Effector memory CD4-positive, alpha-beta T cell (primary cell): ENCODE measurements at places on chromosomes 12 and 14.
A peak's percentile ranks its signal among the peaks of the same experiment; 100 is the strongest.

DNA sequence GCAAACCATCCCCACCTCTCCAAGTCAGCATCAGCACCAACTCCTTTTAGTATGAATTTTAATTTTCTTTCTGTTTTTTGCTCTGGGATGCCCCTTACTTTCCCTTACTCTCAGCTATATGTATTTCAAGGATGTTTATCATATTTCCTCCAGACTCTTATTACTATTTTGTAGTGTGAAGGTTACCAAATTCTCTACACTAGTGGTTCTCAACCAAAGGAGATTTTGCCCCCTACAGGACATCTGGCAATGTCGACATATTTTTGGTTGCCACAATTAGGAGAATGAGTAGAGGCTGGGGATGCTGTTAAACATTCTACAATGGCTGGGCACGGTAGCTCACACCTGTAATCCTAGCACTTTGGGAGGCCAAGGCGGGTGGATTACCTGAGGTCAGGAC is 29.1 kb upstream of the SOS2 start:
- no peaks in the 10 kb centered on the region for H3K36me3 ChIP-seq
- H3K4me3 ChIP-seq, result no peak overlapping the region
- DNase-seq, result no peak
- H3K4me1 ChIP-seq, result no peaks in the 10 kb centered on the region
- H3K27ac ChIP-seq, result no peak overlapping the region

GRCh38 chr12:121990692-121991603 is 30.7 kb upstream of the BCL7A start:
- H3K27ac ChIP-seq, result no peak overlapping the region
- no peaks in the 10 kb centered on the region for H3K4me1 ChIP-seq
- DNase-seq, result no peak
- H3K27me3 ChIP-seq, result no peaks in the 10 kb centered on the region
- no peak overlapping the region for H3K4me3 ChIP-seq

GRCh38 chr12:89416049-89416792 is 63.9 kb upstream of the DUSP6 start:
- no peak overlapping the region for H3K4me3 ChIP-seq
- H3K36me3 ChIP-seq, result no peaks in the 10 kb centered on the region
- no peaks in the 10 kb centered on the region for H3K27me3 ChIP-seq
- DNase-seq, result no peak

DNA sequence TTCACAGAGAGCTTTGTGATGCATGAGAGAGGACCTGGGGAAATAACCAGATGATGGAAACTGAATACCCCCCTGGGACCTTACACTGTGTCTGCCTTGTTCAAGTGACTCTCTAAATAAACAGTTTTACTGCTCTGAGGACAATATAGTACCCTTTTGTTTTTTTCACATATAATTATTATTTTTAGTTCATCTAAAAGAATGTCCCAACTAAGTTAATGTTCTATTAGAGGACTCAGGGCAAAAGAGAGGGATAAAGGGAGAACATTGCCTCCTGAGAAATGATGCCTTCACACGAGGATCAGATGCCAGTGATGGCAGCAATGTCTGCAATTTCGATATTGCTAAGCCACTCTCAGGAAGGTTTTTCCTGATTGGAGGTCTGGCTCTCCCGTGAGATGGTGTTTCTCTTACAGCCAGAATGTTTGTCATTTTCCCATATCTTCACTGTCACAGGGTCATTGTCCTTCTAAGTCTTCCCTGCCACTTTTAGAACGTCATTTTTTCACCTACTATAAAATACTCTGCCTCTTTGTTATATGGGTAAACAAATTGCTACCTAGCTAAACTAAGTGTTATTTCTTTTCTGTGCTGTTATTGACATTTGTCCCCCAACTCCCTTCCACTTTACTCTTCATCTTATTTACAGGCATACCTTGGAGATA is 201.6 kb downstream of the RAD51B start:
- H3K27me3 ChIP-seq, result no peaks in the 10 kb centered on the region
- H3K4me3 ChIP-seq, result no peak overlapping the region
- no peaks in the 10 kb centered on the region for H3K36me3 ChIP-seq
- H3K27ac ChIP-seq, result no peak overlapping the region
- H3K4me1 ChIP-seq, result no peaks in the 10 kb centered on the region
- DNase-seq, result no peak

DNA sequence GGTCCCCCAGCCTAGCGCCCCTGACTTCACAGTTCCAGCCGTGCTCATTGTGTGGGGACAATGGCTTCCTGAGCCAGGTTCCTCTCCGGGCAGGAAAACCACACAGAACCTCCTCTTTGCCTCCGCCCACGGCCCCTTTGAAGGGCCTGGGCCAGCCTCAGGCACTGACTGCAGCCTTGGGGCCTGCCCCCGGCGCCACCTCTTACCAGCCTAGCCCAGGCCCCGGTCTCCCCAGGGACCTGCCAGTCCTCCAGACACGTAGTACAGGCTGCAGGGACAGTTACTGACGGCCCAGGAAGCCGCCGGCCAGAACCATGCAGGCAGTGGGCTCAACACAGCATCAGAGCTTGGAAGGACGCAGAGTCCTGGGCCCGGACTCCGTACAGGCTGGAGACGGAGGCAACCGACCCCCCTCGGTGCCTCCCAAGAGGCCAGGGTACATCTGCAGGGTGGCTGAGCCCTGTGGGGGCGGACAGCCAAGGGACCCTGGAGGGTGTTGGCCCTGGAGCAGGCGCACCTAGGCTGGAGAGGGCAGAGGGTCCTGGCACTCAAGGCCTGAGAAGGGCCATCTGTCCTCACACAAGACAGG is 20.9 kb upstream of the NUDT14 start:
- peaks cover 5% of the 10 kb centered on the region for H3K27me3 ChIP-seq
- H3K4me1 ChIP-seq, result peaks cover 22% of the 10 kb centered on the region
- no peak for DNase-seq
- no peak overlapping the region for H3K27ac ChIP-seq
- no peaks in the 10 kb centered on the region for H3K36me3 ChIP-seq

- DNase-seq, result no peak
- no peaks in the 10 kb centered on the region for H3K27me3 ChIP-seq
- H3K4me1 ChIP-seq, result peaks cover 17% of the 10 kb centered on the region
- no peak overlapping the region for H3K27ac ChIP-seq
- H3K4me3 ChIP-seq, result no peak overlapping the region
Observed at GRCh38 chr12:123531091-123531490, 2.4 kb downstream of the RILPL1 start.

GRCh38 chr14:102544747-102545460 is 35.3 kb upstream of the ANKRD9 start:
- peaks cover 3% of the 10 kb centered on the region for H3K4me1 ChIP-seq
- no peak for DNase-seq
- H3K27ac ChIP-seq, result no peak overlapping the region
- H3K36me3 ChIP-seq, result no peaks in the 10 kb centered on the region
- H3K4me3 ChIP-seq, result peak overlapping the region; percentile 39

GRCh38 chr14:50821510-50822464 is 9.2 kb downstream of the NIN start:
- peak overlapping the region; percentile 46 for H3K27ac ChIP-seq
- H3K36me3 ChIP-seq, result no peaks in the 10 kb centered on the region
- DNase-seq, result peak; percentile 41
- H3K4me3 ChIP-seq, result no peak overlapping the region
- H3K27me3 ChIP-seq, result no peaks in the 10 kb centered on the region
- H3K4me1 ChIP-seq, result peaks cover 26% of the 10 kb centered on the region

- no peaks in the 10 kb centered on the region for H3K27me3 ChIP-seq
- H3K4me3 ChIP-seq, result no peak overlapping the region
- no peaks in the 10 kb centered on the region for H3K4me1 ChIP-seq
- H3K27ac ChIP-seq, result no peak overlapping the region
Observed at GRCh38 chr14:96629082-96629481, 126.9 kb downstream of the PAPOLA start.

GRCh38 chr14:35480119-35480769 is 53.7 kb upstream of the INSM2 start:
- no peaks in the 10 kb centered on the region for H3K36me3 ChIP-seq
- H3K4me3 ChIP-seq, result no peak overlapping the region

- no peak overlapping the region for H3K27ac ChIP-seq
- H3K4me3 ChIP-seq, result no peak overlapping the region
- H3K36me3 ChIP-seq, result no peaks in the 10 kb centered on the region
- H3K4me1 ChIP-seq, result no peaks in the 10 kb centered on the region
- H3K27me3 ChIP-seq, result no peaks in the 10 kb centered on the region
Observed at GRCh38 chr12:82801951-82802610, 115.4 kb downstream of the TMTC2 start.

DNA sequence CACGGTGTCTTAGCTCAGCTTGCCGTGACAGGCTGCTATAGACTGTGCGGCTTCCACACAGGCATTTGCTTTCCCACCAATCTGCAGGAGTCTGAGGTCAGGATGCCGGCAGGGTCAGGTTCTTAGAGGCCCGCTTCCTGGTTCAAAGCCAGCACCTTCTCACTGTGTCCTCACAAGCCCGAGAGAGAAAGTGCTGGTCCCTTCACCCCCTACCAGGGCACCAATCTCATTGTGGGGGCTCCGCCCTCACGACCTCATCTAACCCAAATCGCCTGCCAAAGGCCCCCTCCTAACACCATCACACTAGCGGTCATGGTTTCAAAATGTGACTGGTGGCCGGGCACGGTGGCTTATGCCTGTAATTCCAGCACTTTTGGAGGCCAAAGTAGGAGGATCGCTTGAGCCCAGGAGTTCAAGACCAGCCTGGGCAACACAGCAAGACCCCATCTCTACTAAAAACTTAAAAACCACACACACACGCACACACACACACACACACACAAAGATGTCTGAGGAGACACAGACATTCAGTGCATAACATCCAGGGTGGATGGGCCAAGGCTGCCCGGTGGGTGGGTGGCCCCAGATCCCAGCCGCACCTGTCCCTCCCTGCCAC is 26.8 kb downstream of the MMP17 start:
- H3K36me3 ChIP-seq, result no peaks in the 10 kb centered on the region
- H3K4me3 ChIP-seq, result no peak overlapping the region
- no peak overlapping the region for H3K27ac ChIP-seq
- DNase-seq, result no peak
- H3K27me3 ChIP-seq, result no peaks in the 10 kb centered on the region
- H3K4me1 ChIP-seq, result no peaks in the 10 kb centered on the region

GRCh38 chr12:87439990-87440827 is 589.0 kb downstream of the C12orf50 start:
- H3K27ac ChIP-seq, result no peak overlapping the region
- no peaks in the 10 kb centered on the region for H3K4me1 ChIP-seq
- H3K27me3 ChIP-seq, result no peaks in the 10 kb centered on the region
- DNase-seq, result no peak
- no peaks in the 10 kb centered on the region for H3K36me3 ChIP-seq

- no peak for DNase-seq
- H3K36me3 ChIP-seq, result peaks cover 36% of the 10 kb centered on the region
- H3K27ac ChIP-seq, result peak overlapping the region; percentile 83
Observed at GRCh38 chr14:22523283-22523682, 65.7 kb downstream of the DAD1 start.

- no peaks in the 10 kb centered on the region for H3K27me3 ChIP-seq
- no peak for DNase-seq
- H3K4me3 ChIP-seq, result no peak overlapping the region
Observed at GRCh38 chr12:102757154-102757881, 159.7 kb downstream of the PAH start.

DNA sequence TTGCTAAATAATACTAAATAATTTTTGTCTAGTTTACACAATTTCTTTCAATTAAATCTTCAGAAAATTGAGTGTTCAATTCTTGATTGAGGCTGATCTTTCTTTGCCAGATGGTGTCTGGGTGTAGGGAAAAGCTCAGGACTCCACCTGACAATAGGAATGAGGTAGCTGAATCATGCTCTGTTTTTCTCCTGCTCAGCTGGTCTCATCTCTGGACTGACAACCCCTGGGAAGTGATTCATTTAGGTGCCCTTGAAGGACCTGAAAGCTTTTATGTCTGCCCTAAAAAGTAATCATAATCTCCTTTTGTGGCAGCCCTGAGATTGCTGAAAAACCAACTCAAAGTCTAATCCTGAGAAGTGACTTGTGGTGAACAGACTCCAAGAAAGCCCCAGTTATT is 255.4 kb downstream of the ETNK1 start:
- H3K36me3 ChIP-seq, result no peaks in the 10 kb centered on the region
- no peak overlapping the region for H3K27ac ChIP-seq
- H3K4me3 ChIP-seq, result no peak overlapping the region
- H3K27me3 ChIP-seq, result no peaks in the 10 kb centered on the region
- H3K4me1 ChIP-seq, result no peaks in the 10 kb centered on the region
- DNase-seq, result no peak

GRCh38 chr12:59843260-59843843 is 247.5 kb downstream of the SLC16A7 start:
- H3K27me3 ChIP-seq, result no peaks in the 10 kb centered on the region
- H3K4me1 ChIP-seq, result no peaks in the 10 kb centered on the region
- H3K4me3 ChIP-seq, result no peak overlapping the region
- no peak for DNase-seq
- no peak overlapping the region for H3K27ac ChIP-seq

- H3K36me3 ChIP-seq, result no peaks in the 10 kb centered on the region
- no peak for DNase-seq
- peak overlapping the region; percentile 64 for H3K4me3 ChIP-seq
- H3K27ac ChIP-seq, result no peak overlapping the region
- peaks cover 11% of the 10 kb centered on the region for H3K4me1 ChIP-seq
- H3K27me3 ChIP-seq, result no peaks in the 10 kb centered on the region
Observed at GRCh38 chr12:116532986-116533342, 26.2 kb upstream of the MAP1LC3B2 start.

DNA sequence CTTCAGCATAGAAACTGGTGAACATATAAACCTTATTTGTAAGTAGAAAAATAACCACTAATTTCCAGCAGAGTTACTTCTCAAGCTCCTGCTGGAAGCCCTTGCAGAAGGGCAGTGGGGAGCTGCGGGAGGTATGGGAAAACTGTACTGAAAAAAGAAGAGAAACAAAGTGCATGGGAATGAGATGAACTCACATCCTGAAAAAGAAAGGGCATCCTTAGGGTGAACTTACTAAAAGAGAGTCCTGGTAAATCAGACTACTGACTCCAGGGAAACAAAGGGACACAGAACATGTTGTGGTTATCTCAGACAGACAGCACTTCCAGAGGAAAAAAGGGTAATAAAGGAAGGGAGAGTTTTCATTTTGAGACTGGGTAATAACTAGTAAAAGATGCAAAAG is 515.1 kb downstream of the RPL10L start:
- no peaks in the 10 kb centered on the region for H3K36me3 ChIP-seq
- no peaks in the 10 kb centered on the region for H3K4me1 ChIP-seq
- H3K27ac ChIP-seq, result no peak overlapping the region
- H3K4me3 ChIP-seq, result no peak overlapping the region

DNA sequence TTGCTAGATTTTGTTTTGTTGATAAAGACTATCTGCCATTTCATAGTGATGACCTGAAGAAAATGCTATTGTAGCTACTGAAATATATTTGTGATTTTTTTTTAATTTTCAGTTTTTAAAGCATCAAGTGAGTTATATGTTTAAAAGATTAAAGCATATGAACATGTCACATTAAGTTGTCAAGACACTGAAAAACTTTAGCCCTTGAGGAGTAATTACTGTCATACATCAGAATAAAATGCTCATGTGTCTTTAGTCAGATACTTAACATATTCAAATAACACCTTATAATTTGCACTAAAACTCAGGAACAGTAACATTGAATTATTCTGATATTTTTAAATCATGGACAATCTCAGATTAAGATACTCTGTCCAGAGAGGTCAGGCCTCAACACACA is 108.1 kb upstream of the ATXN7L3B start:
- no peak overlapping the region for H3K4me3 ChIP-seq
- H3K27ac ChIP-seq, result no peak overlapping the region
- H3K4me1 ChIP-seq, result no peaks in the 10 kb centered on the region
- no peak for DNase-seq
- no peaks in the 10 kb centered on the region for H3K36me3 ChIP-seq
- H3K27me3 ChIP-seq, result no peaks in the 10 kb centered on the region

GRCh38 chr12:49795654-49796105 is 32.5 kb downstream of the NCKAP5L start:
- no peak for DNase-seq
- no peaks in the 10 kb centered on the region for H3K27me3 ChIP-seq
- no peaks in the 10 kb centered on the region for H3K36me3 ChIP-seq
- H3K4me3 ChIP-seq, result no peak overlapping the region
